ENCODE measurements at places on chromosomes 13 and 19.

DNA sequence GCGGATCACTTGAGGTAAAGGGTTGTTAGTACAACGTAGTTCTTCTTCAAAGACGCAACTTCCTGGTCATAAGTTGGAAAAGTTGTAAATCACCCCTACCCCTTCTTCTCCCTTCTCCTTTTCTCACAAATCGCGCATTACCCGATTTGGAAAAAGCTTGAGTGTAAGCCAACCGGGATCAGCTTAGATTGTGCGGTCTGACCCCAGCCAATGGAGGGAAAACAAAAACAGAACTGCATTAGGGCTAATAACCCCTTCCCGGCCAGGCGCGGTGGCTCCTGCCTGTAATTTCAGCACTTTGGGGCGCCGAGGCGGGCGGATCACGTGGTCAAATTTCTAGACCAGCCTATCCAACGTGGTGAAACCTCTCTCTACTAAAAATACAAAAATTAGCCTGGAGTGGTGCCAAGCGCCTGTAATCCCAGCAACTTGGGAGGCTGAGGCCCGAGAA lies 806 bp downstream of the ZNF90 start:
- peak; percentile 78 for DNase-seq

DNA sequence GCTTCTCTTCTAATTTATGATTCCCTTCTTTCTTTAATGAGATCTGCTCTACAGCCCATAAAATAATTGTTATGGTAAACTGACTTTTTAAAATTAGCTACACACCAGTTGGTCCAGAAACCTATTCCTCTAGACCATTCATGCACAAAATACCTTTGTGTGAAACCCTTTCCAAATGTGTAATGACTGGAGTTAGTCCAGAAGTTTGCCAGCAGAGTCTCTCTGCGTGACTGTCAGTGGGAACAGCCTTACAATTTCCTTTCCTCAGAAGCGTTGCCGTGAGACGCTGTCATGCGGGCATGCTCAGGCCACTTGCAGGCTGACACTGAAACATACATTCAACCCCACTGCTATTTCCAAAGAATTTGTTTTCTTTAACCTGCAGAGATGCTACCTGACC lies 965.2 kb downstream of the PCDH9 start:
- no peak for DNase-seq

DNA sequence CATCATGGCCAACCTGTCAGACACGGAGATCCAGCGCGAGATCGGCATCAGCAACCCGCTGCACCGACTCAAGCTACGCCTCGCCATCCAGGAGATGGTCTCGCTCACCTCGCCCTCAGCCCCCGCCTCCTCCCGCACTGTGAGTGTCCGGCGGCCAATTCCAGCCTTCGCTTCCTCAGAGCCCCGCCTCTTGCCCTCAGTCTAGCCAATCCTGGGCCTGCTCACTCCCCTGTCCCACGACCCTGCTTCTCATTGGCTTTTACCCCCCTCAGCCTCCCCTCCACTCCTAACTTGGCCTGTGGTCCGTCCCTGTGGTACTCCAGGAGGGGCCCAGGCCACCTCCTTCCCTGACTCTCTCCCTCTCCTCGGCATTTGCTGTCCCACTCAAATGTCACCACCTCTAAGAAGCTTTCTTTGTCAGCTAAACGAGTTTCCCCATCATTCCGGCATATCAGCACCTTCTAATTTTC lies 12.3 kb downstream of the HRC start:
- no peak for DNase-seq

GRCh38 chr13:97142452-97142851 lies 79.7 kb upstream of the MBNL2 start:
- no peak for DNase-seq

DNA sequence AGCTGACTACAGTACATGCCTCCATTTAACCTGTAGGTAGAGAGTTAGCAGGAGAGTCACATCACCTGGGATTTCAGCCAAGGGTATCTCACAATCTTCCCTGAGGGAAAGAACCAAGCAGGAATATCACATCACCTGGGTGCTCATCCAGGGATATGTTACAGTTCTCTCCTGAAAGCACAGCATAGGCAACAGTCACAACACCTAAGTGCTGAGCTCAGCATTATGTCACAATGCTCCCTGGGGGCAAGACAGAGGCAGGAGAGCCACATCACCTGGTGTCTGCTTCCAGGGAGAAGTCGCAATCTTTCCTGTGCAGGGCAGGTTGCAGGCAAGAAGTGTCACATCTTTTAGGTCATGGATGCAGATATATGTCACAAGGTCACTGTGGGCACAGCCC lies 9.4 kb upstream of the ZNF91 start:
- no peak for DNase-seq

- no peak for DNase-seq
These were observed 49.4 kb downstream of the FAM124A start for GRCh38 chr13:51271528-51272085.

- peak; percentile 22 for DNase-seq
These were observed 476.6 kb downstream of the IRS2 start for GRCh38 chr13:109309625-109310363.

All from NCI-H1105 (cell line).